ENCODE measurements at places on chromosomes 16 and 17.
A peak's percentile ranks its signal among the peaks of the same experiment; 100 is the strongest.

DNA sequence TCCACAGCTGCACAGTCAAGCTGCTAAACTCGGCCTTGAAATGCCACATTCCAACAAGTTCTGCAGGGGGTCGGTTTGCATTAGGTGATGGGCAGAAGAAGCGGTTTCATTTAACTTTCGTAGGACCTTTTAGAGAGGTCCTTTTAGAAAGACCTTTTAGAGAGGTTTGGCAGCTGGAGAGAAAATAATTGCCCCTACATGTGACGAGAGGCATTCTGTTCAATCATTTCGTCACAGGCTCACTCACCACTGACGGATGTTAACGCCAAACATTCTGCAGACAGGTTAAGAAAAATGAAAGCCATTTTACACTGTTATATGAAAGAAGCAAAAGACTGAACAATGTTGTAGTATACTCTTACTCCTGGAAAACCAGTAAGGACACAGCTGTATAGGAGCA, 76.5 kb upstream of the ZNF423 start:
- DNase-seq = no peak

DNA sequence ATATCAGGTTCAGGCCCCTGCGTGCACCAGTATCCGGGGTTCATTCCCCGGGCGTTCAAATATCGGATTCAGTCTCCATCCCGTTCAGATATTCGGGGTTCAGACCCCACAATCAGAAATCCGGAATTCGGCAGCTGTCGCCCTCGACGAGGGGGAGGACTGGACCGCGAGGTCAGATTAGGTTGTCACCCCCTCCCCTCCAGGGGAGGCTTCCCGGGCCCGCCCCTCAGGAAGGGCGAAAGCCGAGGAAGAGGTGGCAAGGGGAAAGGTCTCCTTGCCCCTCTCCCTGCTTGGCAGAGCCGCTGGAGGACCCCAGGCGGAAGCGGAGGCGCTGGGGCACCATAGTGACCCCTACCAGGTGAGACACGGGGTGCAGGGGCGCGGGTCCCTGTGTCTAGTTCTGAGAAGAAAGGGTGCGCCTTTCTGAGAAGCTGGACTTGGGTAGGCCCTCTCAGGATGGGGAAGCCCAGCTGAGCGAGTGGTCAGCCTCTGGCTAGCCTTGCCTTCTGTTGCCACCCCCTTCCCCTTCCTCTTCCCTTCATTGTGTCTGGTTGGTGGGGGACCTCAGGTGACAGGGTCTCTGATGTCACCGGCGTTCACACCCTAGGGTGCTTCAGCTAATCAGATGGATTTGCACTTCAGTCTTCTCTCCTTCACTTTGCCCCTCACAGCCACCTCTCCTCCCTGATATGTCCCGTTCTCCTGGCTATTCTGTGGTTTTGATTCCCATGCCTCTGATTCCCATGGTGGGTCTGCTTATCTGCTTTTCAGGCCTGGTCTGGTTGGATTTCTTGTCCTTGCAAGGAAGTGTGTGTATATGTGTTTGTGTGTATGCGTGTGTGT, 844 bp downstream of the TAOK2 start:
- no peak for DNase-seq

- no peak for DNase-seq
Measured at GRCh38 chr16:53043986-53044601, 8.6 kb downstream of the CHD9NB start.

GRCh38 chr17:56165072-56165641, 11.9 kb downstream of the ANKFN1 start:
- no peak for DNase-seq

DNA sequence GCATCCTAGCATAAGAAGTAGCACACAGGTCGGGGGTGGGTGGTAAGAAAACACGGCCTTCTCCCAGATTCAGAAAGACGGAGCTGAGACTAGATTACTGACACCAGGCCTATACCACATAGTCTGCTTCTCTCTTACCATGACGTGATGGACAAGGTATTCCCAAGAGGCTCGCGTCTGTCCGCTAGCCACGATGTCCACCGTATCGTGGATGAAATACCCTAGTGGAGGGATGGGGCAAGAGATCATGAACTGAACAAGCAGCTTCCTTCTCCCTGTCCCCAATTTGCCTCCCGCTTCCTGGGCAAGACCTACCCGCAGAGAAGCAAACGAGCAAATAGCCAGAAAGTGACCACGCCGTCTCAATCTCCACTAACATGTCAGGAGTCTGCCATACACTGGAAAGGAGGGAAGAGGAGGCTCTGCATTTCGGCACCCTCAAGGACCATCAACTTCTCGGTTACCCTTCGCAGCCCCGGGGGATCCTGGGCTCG, 820 bp downstream of the TLCD1 start:
- DNase-seq = no peak

- DNase-seq = no peak
Measured at GRCh38 chr17:10119203-10120108, 79.0 kb downstream of the GAS7 start.

DNA sequence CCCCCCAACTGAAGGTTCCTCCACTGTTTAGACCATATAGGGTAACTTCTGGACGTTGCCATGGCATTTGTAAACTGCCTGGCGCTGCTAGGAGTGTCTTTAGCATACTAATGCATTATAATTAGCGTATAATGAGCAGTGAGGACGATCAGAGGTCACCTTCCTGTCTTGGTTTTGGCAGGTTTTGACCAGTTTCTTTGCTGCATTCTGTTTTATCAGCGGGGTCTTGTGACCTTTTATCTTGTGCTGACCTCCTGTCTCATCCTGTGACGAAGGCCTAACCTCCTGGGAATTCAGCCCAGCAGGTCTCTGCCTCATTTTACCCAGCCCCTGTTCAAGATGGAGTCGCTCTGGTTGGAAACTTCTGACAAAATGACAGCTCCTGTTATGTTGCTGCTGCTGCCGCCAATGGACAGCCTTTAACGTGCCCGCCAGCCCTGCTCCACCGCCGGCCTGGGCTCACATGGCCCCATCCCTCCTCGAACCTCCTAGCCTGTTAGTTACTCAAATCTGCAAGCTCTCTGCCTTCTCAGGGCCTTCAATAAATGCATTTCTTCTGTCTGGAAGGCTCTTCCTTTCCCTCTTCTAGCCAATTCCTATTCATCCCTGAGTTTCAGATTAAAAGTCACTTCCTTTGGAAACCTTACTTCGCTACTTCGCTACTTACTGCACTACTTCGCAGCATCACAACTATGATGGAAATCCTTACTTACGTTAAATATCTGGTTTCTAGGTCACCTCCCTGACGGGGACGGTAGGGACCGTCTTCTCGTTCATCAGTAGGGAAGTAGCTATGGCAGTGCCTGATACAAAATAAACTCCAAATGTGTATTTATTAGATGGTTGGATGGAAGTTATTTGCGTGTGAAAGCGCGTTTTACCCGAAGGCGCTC, 640 bp upstream of the NAGLU start:
- no peak for DNase-seq

- DNase-seq = no peak
Measured at GRCh38 chr16:84177741-84178073, 9.2 kb downstream of the TAF1C start.

DNA sequence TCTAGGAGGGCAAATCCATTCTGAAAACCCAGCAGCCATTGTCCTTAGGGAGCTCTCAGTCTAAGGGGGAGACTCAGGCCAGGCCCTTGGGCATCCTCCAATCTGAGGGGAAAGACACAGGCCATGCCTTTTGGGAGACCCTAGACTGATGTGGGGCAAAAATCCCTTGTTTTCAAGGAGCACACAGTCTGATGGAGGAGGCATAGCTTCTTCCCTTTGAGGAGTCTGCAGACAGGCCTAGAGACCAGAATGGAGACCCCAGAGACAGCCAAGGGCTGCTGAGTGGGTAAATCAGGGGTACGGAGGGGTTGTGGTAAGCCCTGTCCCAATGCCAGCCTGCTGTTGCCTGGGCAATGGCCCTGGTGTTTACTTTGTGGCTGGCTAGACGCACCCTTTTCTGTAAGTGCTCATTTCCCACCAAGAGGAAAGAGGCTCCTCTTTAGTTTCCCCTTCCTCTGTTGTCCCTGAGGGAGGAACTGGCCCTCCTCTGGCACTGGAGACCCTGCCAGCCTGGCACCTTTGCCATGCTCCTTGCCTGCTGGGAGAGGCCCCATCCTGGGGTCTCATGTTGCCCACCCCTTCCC, 19.3 kb downstream of the ARHGAP23 start:
- DNase-seq = no peak

- DNase-seq = no peak
Measured at GRCh38 chr16:585351-585750, 4.5 kb upstream of the RAB40C start.

GRCh38 chr16:4839942-4840341, 7.1 kb downstream of the GLYR1 start:
- no peak for DNase-seq

GRCh38 chr16:65318138-65318537, 196.3 kb upstream of the CDH11 start:
- no peak for DNase-seq

GRCh38 chr17:38507436-38507835, 79.2 kb downstream of the ARHGAP23 start:
- DNase-seq = no peak

GRCh38 chr17:41171886-41172285, 3.9 kb upstream of the KRTAP4-3 start:
- DNase-seq = no peak

GRCh38 chr16:30185683-30186421, 2.5 kb downstream of the CORO1A start:
- DNase-seq = peak; percentile 66

DNA sequence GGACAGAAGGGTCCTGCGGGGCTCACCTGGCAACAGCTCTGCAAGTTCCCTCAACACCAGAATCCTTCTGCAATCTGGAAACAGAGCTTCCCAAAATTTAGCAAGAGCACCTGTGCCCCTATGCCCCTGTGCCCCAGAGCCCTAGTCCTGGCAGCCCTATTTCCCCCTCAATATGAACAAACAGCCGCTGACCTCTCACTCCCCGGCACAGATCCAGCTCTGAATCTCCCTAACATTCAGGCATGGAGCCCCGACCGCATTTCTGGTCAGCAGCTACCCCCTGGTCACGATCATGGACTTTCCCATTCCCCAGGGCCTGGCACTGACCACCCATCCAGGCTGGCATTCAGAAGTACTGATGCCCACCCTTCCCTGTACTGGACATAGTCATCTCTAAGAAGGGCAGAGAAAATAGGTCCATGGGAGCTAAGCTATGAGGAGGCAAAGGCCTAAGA, 110.8 kb upstream of the SMURF2 start:
- no peak for DNase-seq

- no peak for DNase-seq
Measured at GRCh38 chr16:54636221-54636793, 294.4 kb upstream of the IRX5 start.

DNA sequence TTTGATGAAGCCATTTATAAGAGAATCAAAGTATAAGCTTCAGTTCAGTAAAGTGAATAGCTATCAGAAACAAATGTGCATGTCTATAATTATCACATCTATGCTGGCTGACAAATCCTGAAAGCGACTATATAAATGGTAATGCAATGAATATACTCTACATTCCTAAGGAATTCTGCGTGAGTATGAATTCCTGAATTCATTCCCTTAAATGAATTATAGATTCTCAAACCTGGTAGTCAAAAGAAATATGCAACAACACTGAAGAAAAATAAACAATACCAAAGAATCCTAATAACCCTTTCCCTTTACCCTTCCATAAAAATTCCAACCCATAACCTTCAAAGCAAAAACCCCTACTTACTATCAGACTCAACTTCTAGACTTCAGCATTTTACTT, 416.6 kb upstream of the PMFBP1 start:
- no peak for DNase-seq

GRCh38 chr16:83138512-83138911, 511.7 kb downstream of the CDH13 start:
- no peak for DNase-seq

GRCh38 chr16:68553186-68553585, 14.1 kb downstream of the ZFP90 start:
- DNase-seq = no peak

GRCh38 chr17:41771389-41772206, 14.9 kb downstream of the JUP start:
- no peak for DNase-seq

- DNase-seq = no peak
Measured at GRCh38 chr16:12455287-12455798, 348.3 kb downstream of the CPPED1 start.

DNA sequence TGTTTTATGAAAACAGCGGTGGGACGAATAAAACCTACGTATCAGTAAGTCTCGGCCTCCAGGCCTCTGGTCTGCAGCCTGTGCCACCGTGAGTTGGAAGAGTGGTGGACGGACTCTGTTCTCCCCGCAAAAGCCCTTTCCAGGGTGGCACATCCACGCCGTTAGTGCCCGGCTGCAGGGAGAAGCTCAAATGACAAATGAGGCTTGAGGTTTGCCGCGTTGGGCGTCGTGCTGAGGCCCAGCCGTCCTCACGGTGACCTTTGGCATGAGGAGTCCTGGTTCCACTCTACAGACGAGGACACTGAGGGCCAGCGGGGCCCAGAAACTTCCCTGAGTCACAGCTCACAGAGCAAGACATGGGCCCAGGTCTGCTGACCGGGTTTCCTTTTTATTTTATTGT, 40.2 kb downstream of the JPH3 start:
- no peak for DNase-seq

DNA sequence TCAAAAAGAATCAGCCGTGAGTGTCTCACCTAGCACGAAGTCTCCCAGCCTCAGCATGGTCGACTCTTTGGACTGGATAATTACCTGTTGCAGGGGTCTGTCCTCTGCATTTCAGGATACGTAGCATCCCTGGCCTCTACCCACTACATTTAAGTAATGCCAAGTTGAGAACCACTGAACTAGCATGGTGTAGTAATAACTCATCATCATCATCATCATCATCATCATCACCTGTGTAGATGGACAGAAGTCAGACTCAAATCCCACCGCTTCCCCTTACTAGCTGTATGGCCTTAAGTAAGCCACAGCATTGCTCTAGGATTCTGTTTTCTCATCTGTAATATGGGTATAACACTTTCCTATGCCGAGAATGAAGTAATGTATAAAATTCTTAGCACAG, 373.1 kb upstream of the XYLT1 start:
- no peak for DNase-seq
